Fibroblast of skin of right biceps (primary cell): ENCODE measurements at places on chromosomes 7 and 10.

DNA sequence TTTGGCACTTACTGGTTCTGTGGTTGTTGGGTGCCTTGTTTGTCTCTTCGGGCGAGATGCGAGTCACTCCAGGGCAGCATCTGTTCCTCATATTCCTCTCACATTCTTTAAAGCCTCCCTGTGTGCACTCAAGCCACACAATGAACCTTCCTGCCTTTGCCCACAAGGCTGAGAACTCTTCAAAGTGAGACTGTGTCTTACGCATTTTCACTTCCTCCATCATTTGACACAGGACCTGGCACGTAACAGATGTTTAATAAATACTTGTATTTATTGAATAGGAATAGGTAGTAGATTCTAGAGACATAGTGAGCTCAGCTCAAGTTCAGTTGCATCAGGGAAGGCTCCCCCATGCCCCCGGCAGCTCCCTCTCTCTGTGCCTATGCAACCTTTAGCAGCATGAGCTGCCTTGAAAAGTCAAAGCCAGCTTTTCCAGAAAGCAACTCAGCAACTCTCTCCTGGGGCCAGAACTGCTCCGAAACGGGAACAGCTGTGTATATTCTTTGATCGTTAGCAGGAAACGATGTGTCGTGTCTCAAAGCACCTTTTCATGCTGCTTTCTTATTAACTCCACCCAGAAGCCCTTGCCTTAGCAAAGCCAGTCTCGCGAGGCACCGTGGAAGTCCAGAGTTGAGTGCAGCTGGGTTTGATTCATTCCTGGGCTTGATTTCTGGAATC is 97.5 kb downstream of the PFKFB3 start:
- DNase-seq = peak; percentile 73

GRCh38 chr7:30091987-30092386 is 42.8 kb upstream of the MTURN start:
- DNase-seq = no peak

GRCh38 chr10:22824984-22825383 is 102.9 kb upstream of the ARMC3 start:
- peak; percentile 83 for DNase-seq

DNA sequence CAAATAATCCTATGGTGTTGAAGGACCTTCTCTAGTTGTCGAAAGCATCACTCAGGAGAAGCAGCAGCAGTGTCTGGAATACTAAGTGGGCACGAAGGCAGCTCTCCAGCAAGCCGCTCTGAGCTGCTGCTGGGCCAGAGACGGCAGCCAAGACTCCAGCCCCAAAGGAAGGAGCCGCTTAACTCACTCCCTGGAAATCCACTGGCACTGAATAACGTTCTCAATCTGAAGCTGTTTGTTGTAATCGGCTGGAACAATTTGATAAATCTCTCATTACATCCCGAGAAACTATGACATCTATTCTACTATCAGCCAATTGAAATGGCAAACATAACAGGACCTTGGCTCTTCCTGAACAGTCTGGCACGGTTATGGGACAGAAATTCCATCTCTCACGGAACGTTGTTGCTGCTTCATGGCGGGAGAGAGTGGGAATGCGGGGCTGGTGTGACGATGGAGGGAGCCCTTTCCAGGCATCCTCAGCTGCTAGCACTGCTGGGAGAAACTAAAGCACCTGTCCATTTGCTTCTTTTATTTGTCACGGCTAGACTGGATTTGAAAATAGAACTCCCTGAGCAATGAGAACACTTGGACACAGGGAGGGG is 331.5 kb upstream of the RNF32 start:
- no peak for DNase-seq

DNA sequence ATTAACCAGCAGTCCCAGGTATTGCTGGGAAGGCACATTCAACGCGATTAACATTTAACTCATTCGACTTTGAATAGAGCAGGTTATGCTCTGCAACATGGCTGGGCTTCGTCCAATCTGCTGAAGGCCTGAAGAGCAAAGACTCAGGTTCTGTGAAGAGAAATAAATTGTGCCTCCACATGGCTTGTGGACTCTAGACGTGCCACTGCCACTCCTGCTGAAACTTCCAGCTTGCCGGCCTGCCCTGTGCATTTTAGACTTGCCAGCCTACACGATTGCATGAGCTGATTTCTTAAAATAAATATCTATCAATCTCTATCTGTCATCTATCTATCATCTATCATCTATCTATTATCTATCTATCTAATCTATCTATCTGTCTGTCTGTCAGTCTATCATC is 138.0 kb downstream of the WDR37 start:
- no peak for DNase-seq

DNA sequence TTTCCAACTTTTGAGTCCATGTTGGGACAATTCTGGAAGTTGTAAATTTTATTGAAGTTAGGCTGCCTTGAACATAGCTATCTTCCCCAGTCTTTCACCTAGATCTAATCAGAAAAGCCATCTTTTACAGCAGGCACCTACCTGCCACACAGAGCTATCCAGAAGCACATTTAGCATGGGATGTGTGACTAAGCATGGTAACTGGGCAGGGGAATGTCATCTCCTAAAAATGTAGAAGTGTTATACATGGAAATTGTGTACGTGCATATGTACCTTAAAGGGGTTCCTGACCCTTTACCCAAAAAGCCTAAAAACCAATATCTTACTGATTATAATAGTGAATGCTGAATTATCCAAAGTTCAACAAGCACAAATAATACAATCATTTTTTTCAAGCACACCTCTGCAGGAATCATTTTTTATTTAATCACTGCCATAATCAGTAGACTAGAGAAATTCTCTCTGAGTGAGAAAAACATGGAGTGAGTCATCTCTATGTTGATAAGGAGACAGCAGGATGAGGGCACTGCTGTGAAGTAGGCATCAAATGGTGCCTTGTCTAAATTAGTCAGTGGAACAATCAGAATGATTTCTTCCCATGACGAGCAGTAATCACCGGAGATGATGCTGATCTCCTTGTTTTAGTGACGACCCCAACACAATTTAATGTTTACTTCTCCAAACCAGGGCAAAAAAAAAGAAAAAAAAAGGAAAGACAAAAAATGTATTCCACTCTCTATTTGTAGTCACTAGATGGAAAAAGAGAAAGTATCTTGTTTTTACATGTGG is 75.9 kb downstream of the SORBS1 start:
- DNase-seq = no peak

- no peak for DNase-seq
These were observed 88.8 kb downstream of the NOD1 start for GRCh38 chr7:30389791-30390190.

- no peak for DNase-seq
These were observed 54.0 kb upstream of the HECW1 start for GRCh38 chr7:43058271-43059066.

- peak; percentile 72 for DNase-seq
These were observed 855 bp downstream of the ATP6V1F start for GRCh38 chr7:128863433-128863989.

DNA sequence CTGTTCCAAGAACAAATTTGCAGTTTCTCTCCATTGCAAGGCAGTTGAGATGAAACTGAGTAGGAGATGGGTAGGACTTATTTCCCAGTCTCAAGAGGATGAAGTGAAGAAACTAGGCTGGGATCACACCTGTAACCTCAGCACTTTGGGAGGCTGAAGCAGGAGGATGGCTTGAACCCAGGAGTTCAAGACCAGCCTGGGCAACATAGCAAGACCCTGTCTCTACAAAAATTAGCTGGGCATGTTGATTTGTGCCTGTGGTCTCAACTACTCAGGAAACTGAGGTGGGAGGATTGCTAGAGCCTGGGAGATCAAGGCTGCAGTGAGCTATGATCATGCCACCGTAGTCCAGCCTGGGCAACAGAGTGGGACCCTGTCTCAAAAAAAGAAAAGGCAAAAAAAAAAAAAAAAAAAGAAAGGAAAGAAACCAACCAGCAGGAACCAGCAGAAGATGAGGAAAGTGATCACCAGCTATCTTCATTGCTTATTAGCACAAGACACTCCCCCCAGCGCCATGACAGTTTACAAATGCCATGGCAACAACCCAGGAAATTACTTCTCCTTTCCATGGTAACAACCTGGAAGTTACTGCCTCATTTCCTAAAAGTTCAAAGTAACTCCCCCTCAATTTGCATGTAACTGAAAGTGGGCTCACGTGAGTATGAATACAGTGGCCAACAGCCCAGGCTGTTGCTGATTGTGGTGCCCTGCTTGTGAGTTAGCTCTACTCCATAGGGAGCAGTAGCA is 18.3 kb upstream of the ST8SIA6 start:
- no peak for DNase-seq

- DNase-seq = peak; percentile 48
These were observed 21.8 kb upstream of the EIF5AL1 start for GRCh38 chr10:79490400-79491142.

GRCh38 chr10:1515121-1515779 is 222.1 kb downstream of the ADARB2 start:
- no peak for DNase-seq

DNA sequence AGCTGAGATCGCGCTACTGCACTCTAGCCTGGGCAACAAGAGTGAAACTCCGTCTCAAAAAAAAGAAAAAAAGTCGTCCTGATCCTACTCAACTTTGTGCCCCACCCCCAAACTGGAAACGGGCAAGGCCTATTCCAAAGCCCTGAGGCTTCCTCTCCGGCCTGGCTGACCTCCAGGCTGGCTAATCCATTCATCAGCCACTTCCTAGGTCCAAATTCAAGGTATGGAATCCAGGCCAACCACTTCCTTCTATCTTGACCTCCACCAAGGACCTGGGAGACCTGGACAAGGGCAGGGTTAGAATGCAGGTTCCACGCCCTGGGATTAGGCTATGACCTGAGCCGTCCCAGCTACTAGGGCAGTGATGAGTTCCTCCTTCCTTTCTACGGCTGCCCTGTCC is 20.4 kb upstream of the EIF4H start:
- DNase-seq = no peak

GRCh38 chr7:123498601-123499000 is 35.8 kb downstream of the IQUB start:
- no peak for DNase-seq

DNA sequence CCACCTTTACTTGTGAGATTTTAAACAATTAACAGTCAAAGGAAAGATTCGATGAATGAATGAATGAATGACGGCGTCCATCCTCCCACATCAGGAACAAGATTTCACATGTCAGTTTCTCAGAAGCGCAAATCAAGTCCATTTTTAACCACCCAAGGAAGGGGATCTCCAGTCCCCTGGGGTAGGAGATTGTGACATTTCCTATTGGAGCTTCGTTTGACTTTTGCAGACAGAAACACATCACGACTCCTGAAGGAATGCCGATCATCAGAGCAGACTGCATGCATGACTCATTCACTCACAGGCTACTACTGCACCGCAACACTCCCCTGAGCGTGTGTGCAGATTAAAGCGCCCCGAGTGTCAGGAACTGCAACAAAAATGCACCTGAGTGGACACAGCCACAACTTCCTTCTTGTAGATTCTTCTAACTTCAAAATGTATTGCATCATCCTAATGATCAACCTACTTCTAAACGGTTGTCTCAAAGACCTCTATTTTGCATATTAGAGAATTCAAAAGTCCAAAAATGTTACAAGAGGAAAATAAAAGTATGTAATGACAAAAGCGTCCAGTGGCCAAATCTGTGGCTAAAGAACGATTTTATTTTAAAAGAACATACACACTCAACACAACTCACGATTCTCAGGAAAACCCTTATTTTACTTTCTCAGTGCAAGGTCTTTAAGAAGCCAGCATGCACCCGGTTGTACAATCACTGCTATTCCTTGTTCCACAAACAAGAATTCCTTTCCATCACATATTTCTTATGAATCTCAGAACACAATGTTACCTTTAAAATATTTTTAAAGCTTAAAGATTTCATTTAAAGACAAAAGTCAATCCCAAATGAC is 172.6 kb downstream of the FAM107B start:
- peak; percentile 84 for DNase-seq

GRCh38 chr7:135211179-135211945 is at the start of gene WDR91:
Gene WDR91, minus strand, starts transcription at chr7:135211526. Its CDS starts 24 bp downstream, at chr7:135211502.
- DNase-seq = peak; percentile 90

- peak; percentile 8 for DNase-seq
These were observed 34.7 kb downstream of the SPDYE6 start for GRCh38 chr7:102321351-102322201.

DNA sequence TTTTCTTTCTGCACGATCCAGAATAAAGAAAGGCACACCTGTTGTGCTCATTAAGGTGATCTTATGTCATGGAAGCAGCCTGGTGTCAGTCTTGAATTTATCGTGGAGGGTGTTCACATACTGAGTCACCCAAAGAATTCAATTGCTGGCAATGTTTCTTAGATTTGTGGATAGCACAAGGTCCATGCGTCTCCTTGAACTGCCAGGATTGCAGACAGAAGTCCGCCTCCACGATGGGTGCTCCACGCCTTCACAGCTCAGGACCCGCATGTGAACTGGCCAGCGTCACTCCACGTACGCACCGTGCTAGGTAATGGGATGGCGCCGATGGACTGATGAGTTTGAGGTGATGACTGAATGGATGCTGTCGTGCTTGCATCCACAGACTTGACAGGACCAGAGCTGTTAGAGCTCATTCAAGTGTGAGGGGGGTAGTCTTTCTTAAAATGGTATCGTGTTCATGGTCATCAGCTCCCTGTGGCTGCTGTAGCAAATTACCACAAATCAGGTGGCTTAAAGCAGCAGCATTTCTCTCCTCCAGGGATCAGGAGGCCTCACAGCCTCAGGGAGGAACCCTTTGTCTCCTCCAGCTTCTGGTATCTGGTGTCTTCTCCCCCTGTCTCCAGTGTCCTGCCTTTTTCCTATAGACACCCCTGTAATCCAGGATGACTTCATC is 65.4 kb upstream of the DNAJB6 start:
- peak; percentile 62 for DNase-seq

GRCh38 chr10:13475124-13475523 is 53.7 kb downstream of the BEND7 start:
- no peak for DNase-seq

DNA sequence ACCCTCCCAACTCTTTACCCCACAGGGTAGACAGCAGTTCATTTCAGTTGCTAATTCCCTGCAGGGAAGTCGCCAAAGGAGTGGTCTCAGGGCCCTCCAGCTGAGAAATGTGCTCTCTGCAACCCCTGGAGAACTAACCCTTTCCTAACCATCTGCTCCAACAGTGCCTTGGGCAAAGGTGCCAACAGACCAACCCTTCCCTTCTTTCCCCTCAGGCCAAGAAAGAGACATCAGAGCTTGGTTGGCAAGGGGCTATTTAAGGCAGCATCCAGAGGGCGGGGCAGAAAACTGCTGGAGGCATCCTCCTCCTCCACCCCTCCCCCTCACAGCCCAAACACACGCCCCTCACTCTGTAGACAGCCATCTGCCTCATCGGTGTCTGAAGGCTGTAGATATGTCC is 1.7 kb downstream of the SORBS1 start:
- no peak for DNase-seq

DNA sequence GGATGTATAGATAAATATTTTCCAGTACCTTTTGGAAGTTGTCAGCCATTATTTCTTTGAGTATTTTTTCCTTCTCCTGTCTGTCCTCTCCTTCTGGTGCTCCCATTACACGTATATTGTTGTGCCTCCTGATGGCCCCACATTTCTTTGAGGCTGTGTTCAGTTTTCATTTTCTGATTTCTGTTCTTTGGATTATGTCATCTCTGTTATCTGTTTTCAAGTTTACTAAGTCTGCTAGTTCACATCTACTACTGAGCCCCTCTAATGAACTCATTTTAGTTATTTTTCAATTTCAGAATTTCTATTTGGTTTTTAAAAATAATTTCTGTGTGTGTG is 16.3 kb downstream of the RBM33 start:
- no peak for DNase-seq
